ENCODE measurements at places on chromosomes 4 and X.

GRCh38 chrX:150365051-150365989 lies 2.2 kb downstream of the MAMLD1 start:
- peak; percentile 70 for DNase-seq

DNA sequence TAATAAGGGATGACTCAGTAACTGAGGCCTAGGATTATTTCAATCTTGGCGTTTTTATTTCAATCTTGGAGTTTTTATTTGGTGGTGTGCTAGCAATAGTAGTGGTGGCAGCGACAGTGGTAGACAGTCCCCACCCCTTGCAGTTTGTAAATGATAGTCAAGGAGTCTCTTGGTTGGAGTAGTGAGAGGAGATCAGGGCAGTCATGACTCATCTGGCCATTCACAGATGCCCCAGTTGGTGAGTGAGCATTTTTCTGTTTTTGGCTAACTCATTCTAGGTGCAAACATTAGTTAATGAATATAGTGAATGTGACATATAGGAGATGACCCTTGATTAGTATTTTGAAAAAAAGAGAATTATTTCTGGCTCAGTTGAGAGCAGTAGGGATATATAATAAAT lies 93.5 kb upstream of the ADAD1 start:
- peak; percentile 78 for DNase-seq

- no peak for DNase-seq
Measured at GRCh38 chr4:4642496-4643000, 100.7 kb upstream of the STX18 start.

DNA sequence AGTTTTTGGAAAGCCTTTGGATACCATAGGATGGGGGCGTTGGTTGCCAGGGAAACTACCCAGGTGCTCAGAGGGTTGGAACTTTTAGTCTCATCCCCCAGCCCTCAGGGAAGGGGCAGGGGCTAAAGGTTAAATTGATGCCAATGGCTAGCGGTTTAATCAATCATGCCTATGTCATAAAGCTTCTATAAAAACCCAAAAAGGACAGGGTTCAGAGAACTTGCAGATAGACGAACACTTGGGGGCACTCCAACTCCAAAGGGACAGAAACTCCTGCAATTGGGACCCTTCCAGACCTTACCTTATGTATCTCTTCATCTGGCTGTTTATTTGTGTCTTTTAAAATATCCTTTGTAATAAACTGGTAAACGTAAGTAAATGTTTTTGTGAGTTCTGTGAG lies 30.0 kb upstream of the GPR173 start:
- no peak for DNase-seq

- DNase-seq, result peak; percentile 21
Measured at GRCh38 chr4:47668810-47669408, 169.0 kb downstream of the CORIN start.

DNA sequence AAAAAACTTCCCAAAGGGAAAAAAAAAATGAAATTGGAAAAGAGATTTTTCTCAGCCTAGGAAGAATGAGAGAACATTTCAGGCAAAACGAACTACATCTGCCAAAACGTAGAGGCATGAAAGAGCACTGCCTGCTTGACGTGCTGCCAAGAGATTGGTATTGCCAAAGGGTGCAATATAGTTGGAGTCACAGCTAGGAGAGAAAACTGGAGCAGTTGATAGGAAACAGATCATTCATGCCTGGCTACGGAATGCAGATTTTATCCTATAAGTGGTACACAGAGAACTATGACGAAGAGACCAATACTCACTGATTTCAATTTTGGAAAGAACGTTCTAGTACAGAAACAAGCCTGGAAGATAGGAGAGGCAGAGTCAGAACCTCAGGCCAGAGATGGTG lies 68.4 kb upstream of the IQCM start:
- DNase-seq, result no peak

DNA sequence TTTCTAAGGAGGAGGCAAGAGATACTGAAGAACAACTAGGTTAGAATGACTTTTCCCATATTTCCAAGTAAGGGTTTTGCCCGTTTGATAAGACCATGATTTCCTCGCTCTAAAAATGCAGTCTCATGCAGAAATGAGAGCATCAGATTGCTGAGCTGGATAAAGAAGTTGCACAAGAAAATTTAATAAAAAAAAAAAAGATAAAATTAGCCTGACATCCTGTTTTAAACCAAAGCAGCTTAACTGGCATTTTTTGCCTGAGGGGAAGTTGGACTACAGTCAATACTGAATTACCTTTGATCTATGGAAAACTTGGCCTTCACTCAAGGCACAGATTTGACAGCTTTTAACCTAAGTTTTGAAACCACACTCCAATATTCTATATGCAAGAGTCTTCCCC lies 208.4 kb downstream of the GASK1B start:
- no peak for DNase-seq

DNA sequence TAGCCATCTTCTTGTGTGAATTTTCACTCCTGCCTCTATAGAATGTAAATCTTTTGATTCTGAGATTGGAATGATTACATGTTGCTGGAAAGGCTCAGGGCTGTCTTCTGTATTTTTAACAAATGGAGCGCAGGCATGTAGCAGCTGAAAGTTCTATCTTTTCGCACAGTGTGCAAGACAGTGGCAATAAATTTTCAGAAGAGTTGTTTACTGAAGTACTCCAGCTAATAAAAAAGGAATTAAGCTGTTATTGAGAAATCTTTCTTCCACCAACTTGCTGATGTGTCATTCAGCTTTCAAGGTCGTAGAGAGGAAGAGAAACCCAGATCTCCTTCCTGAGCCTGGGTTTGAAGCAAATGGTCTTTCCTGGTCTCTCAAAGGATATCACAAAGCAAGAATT lies 122.0 kb upstream of the PUDP start:
- DNase-seq, result no peak

DNA sequence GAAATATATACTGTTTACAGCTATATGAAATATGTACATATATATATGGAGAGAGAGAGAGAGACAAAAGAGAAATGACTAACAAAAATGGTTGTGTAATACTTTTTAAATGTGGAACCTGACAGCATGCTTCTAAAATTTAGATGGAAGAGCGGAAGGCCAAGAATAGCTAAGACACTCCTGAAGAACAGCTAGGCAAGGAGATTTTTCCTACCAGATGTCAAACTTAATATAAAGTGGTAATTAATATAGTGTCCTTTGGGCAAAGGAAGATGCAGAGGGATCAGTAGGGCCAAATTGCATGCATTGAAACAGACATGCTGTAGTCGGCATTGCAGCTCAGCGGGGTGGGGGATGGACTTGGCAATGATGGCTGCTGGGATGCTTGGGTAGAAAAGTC lies 45.2 kb downstream of the ADD1 start:
- DNase-seq, result no peak

DNA sequence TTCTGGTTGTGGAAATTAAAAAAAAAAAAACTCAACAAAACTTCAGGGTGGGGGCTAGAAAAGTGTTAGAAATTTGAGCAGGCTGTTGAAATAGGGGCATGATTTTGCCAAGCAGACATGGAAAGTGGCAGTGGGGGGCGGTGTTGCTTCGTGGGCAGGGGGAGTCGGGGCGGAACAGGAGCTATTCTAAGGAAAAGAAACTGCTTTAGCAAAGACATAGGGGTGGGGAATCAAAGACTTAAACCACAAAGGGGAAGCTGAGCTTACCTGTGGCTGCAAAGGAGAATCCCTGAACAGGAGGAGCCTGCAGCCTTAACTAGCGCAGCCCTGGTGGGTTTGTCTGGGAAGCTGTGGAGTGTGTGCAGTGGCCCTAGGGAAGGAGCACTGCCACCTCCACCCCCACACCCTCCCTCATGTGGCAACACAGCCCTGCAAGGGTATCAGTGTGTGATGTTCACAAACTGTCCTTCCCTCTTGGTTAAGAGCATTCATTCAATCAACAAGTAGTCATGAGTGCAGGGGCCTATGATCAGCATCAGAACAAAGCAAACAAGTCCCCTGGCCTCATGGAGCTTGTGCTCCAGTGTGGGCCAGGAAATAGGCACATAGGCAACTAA lies 20.5 kb downstream of the SEL1L3 start:
- no peak for DNase-seq

DNA sequence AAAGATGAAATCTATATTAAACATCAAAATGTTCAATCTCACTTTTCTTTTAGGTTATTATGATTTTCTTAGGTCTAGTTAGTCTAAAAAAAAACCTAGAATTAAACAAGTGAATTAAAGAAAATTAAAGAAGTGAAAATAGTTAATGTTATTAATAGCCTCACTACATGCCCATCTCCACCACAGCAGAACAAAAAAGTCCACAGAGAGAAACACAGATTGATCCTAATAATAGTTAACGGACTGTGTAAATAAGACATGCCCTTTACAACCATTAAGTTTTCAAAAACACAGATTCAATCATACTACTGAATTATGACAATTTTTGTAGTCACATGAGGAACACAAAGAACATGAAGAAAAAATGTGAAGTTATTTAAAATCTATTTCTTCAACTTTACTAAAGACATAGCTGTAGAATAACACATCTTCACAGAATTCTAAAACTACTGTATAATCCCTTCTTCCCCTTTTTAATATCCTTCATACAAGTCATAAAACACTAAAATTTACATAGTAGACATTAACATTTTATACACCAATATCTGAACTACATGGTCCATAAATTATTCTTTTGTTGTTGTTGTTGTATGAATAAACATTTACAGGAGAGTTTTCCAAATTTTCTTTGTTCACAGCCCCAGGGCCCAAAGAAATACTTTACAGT lies 15.3 kb downstream of the HELQ start:
- DNase-seq, result no peak

DNA sequence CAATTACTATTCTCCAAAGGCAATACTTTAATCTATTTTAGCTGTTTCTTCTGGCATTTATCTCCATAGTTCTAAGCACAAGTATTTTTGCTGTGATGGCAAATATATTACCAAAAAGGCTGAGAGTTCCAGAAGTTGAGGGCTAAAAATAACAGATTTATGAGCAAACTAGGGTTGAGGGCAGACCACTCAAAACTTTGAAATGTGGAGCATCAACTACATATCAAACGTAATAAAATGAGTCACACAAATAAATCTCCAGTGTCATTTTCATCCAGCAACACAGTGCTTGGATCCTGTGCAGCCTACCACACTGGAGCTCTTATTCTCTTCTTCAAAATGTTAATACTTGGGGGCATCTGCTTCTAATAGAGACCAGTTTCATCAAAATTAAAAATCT lies 163.9 kb downstream of the HS3ST1 start:
- DNase-seq, result no peak

- DNase-seq, result no peak
Measured at GRCh38 chr4:53617101-53617680, 25.9 kb upstream of the LNX1 start.
